CD4-positive, alpha-beta T cell (primary cell): ENCODE measurements at places on chromosomes 7 and 10.

- no peak for DNase-seq
Measured at GRCh38 chr7:2141021-2141410, 91.7 kb downstream of the MAD1L1 start.

GRCh38 chr10:15293862-15294842, 76.9 kb downstream of the FAM171A1 start:
- no peak for DNase-seq

GRCh38 chr10:19014498-19014897, 34.1 kb upstream of the MALRD1 start:
- no peak for DNase-seq

DNA sequence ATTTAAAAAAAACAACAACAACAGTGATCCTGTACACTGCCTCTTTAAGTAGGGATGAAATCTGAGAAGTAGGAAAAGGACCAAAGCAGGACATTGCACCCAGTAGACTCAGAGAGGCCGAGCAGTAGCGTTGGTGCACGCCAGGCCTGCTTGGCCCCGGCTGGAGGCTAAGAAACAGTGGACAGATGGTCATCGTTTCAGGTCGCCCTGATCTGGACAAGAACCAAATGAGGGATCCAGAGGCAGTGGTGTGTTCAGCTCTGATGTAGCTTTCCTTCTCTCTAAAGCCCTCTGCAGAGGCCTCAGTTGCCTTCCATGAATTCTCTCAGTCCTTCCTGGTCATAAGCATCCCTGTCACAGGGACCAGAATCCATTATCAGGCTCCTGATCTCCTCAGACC, 142.2 kb upstream of the CDCA7L start:
- no peak for DNase-seq

- DNase-seq, result no peak
Measured at GRCh38 chr7:153886506-153887441, 165.4 kb upstream of the DPP6 start.

GRCh38 chr10:104816501-104816900, 175.4 kb downstream of the SORCS3 start:
- no peak for DNase-seq

- DNase-seq, result no peak
Measured at GRCh38 chr7:18901982-18902421, 215.4 kb downstream of the TWIST1 start.

GRCh38 chr10:72090326-72090725, 2.0 kb upstream of the SPOCK2 start:
- DNase-seq, result no peak

DNA sequence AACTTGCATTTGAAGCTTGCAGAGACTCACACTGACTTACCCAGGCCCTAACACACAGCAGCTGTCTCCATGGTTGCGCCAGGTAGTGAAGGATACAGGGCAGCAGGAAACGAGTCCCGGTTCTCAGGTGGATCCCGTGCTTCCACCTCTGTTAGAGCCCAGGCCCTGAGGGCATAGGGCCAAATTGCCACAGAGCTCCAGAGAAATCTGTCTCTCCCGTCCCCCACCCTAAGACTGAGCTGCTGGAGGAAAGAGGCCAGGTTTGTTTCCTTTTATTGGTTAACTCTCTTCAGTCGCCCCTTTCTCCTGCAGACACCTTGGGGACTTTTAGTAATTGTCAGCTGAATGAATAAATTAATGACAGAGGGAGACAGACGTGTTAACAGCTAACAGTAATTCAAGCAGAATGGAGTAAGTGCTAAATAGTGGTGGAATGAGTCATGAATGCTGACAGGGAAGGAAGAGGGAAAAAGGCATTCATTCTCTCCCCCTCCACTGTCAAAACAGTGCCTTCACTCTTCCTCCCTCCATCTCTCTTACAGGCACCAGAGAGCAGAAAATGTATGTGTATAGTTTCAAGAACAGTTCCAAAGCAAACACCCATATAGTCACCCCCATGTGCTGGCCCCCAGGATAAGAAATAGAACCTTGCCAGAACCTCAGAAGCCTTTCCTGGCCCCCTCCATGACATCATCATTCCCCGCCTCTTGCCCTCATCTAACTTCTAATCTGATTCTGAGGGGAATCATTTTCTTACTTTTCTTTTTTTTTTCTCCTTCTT, 16.8 kb upstream of the DLG5 start:
- DNase-seq, result no peak

DNA sequence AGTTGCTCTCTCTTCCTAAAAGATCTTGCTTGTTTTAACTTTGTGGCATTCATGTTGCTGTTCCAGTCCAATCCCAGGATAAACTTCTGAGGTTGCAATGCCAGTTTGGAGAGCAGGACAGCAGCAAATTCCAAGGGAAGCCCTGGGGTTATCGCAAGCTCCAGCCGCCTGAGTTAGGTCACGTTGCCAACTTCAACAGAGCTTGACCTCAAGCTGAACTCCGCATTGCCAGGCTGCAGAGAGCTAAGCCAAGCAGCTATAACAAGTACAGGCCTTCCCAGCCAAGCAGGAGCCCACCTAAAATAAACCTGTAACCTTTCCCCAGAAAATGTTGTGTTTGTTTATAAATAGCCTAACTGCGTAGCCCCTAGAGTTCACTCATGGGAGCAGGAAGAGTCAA, 138.9 kb upstream of the LYZL1 start:
- no peak for DNase-seq

- no peak for DNase-seq
Measured at GRCh38 chr10:104208730-104209129, 23.4 kb downstream of the CFAP43 start.

- DNase-seq, result no peak
Measured at GRCh38 chr10:81876253-81877077, 1.5 kb downstream of the NRG3 start.

DNA sequence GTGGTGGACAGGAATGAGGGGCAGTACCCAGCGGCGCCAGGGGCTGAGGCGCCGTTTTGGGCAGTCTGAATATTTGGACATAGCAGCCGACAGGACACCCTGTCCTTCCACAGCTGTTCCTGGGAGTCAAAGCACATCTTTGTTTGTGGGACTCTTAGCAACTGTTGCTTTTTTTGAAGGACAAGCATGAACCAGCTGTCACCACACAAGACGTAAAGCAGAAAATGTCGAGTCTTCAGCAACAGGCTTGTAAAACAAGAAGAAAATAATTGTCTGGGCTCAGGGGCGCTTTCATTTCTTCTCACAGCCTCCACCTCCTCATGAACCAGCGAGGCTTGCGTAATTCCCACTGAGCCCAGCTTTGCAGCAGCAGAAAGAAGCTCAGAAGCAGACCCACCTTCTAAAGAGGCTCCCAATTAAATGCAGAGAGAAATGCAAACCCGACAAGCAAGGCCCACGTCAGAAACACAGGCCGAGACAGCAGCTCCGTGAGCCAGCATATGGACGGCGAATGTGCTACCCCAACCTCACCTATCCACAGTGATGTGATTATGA, 68.9 kb upstream of the DNAAF5 start:
- no peak for DNase-seq

DNA sequence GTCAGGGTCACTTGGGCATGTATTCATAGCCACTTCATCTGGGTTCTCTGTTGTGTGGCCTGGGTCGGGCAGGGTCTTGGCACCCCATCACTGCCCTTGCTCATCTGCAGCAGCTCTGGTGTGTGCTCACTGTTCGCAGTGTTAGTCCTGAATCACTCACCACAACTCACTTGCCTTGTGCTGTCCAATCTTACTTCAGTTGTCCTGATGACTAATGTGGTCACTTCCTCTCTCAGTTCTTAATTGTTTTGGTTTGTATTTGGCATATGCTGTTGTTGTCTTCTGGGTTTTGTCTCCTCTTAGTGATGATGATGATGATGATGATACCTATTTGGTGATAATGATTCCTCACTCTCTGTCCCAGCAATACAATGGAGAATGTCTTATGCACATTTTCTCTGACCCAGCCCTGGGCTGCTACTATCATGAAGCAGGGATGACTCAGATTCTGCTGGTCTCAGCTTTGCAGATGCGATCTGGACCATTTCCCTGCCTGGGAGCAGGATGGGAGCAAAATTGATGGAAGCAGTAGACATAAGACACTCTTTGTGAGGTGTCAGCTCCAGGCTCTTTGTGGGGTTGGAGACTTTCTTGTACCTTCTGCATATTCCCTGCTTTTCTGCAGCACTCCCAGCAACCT, 17.0 kb downstream of the ADRA2A start:
- DNase-seq, result no peak

GRCh38 chr10:62394556-62395018, 20.4 kb downstream of the ZNF365 start:
- no peak for DNase-seq

DNA sequence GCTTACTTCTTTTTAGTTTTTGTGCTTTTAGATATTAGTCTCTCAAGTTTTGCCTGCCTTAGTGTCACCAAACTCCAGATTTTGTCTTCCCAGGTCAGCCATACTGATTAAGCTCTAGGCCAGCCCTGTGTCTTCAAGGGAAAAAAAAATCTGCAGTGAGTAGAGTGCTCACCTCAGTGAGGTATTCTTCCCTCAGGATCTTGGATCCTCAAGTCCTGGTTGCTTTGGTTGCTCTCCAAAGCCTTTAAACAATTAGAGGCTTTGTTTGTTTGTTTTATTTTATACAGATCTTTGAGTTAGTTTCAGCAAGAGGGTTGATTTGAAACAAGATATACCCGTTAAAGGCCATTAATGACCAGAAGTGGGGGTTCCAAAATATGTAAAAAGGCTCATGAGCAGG, 165.2 kb downstream of the GPR158 start:
- DNase-seq, result no peak

- DNase-seq, result no peak
Measured at GRCh38 chr7:29424295-29424983, 139.2 kb upstream of the PRR15 start.

DNA sequence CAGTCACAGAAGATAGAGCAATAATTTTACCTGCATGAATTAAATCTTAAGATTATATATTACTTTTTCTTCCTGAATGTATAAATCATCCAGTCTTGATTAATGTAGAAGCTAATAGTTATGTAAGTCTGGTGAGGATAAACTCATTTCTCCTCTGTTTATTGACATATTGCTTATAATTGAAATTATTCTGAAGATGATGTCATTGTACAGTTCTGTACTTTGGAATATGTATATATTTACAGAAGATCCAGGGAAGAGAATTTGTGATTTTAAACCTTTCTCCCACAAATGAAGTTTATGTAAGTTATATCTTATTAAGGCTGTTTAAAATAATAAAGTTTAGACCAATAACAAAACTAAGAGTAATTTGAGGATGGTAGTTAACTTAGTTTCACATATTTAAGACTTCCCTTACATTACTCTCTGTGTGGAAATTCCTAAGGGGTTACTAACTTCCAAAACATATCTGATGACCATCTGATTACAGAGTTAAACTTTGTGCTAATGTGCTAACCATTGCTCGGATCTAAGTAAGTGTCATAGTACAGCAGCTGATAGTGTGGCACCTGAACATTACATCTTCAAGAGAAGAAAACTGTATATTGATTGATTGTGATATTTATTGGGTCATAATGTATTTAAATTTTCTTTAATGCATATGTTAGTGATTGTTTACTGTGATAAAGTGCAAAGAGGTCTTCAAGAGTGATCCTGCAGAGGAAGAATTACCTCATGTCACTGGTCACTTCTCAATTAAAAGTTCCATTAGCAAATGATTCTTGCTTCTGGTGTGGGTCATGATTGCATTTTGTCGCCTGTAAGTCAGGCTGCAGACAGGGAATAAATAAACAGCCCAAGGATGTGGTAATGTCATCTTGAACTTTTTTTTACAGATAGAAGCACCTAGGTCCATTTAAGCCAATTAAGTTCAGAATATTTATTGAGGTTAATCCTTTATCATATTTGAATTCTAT, 96.9 kb downstream of the UBE3C start:
- DNase-seq, result no peak

- no peak for DNase-seq
Measured at GRCh38 chr7:96823274-96823673, 113.6 kb upstream of the SEM1 start.

DNA sequence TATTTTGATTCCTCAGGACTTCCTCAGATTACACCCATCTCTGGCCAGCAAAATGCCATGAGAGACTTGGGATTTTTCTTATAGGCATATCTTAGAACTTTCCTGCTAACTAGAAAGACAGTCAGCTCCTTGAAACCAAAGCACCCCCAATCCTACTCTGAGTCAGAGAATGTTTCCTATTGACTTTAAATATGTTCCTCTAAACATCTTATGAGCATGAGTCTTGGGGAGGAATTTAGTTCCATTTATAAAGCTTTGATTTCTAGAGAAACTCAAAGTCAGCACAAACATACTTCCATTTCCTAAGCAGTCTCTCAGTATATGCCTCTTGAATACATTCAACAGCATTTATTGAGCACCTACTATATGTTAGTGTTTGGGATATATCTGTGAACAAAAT, 128.5 kb downstream of the INHBA start:
- no peak for DNase-seq

DNA sequence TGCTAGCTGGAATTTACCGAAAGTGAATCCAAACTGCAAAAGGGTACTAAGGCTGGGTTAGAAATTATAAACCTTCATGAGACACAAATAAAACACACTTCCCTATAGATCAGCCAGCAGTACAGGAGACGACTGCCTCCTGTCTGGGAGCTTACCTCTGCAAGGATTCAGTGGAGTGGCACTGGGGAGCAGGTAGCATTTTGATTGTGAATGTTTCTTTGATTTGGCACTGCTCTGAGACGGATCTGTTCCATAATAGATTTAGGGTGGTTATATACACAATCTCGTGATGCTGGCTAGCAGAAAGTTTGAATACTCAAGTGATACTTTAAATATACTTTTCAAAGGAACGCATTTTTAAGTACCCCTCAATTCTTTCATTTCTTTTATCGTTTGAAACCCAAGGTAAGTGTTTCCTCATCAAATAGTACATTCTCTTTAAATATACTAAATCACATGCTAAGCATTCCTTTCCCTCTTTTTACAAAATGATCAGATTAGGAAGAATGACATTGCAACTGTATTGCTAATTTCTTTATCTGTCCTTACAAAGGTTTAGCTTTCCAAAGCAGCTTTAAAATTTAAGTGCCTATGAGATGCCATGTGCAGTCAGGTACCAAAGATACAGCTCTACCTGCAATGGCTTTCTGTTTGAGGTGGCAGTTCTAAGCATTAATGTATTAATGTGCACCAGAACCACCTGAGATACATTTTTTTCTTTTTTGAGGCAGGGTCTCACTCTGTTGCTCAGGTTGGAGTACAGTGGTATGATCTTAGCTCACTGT, 20.6 kb upstream of the CHCHD3 start:
- DNase-seq, result no peak

- no peak for DNase-seq
Measured at GRCh38 chr7:27835376-27835775, 95.4 kb downstream of the TAX1BP1 start.

DNA sequence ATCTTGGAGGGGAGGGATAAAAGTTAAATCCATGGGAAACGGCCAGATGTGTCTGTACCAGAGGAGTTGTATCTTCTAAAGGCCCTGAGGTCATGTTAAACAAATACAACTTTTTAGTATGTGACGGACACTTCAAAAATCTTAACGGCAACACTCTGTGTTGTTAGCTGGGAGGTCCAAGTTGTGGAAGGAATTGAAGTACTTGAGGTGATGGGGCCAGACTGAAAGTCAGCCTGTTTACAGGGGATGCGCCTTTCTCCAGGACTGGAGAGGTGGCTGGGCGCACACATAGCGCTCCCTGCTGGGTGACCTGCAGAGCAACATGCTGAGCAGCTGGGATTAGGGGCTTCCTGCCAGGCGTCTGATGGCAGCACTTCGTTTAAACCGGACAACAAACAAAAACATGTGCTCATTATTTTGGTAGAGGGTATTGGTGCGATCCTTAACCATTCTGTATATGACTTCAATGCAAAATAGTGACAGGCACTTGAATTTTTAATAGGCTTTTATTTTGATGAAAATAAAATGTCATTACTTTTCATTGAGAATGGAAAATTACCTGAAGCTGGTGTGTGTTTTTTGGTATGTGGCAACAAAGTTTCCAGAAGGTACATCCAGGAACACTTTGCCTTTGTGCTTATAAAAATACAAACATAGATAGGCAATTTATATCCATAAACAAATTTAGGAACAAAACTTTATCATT, 198.2 kb downstream of the MLLT10 start:
- DNase-seq, result peak; percentile 34
